ENCODE measurements at places on chromosomes 11 and 22.

DNA sequence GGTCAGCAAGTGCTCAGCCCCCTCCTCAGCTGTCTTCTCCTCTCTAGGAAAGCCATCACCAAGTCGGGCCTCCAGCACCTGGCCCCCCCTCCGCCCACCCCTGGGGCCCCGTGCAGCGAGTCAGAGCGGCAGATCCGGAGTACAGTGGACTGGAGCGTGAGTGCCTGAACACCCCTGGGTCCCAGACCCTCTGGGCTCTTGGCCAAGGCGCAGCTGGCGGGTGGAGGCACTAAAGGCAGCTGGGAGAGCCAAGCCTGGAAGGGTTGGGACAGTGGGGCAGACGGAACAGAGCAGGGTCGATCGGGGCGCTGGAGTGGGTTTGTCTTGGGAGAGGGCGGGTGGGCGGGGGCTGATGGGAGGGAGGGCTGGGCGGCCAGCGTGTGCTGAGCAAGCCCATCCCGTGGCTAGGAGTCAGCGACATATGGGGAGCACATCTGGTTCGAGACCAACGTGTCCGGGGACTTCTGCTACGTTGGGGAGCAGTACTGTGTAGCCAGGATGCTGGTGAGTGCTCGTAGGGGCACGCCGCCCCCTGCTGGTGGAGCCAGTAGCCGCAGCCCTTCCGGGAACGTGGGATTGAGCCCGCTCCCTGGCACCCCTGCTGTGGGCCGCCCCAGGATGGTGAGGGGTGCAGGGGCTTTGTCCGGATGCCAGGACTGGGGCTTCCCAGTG, 14.1 kb upstream of the MDK start:
- DNase-seq: peak; percentile 82

- DNase-seq: no peak
Observed at GRCh38 chr11:116651098-116651736, 121.6 kb downstream of the BUD13 start.

DNA sequence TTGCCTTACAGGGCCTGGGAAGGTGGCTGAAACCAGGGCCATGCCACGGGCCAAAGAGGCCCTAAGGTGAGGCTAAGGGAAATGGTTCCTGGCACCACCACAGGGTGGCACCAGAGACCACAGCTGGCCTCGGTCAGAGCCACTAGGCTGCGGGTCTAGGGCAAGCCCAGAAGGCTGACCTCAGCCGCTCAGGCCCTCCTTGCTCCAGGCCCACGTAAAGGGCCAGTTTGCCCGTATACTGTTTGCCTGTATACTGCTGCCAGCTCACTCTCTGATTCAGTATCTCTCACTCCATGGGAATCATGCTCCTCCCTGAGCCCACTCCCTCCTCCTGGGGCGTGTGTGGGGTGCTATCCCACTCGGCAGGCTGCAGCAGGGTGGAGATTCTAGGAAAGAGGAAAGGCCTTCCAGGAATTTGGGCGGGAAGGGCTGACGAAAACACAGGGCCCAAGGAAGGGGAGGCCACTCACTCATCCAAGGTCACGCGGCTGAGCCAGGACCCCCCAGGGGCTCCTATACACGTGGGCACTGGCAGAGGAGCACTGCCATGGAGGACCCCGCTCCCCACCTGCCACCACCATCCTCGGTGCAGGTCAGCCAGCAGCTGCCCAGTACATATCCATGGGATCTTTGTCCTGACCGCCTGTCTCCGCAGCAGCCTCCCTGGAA, 62.4 kb downstream of the NECTIN1 start:
- DNase-seq: peak; percentile 91

GRCh38 chr11:93054881-93055280, 85.4 kb downstream of the MTNR1B start:
- peak; percentile 29 for DNase-seq

- DNase-seq: no peak
Observed at GRCh38 chr11:10049756-10050155, 244.3 kb downstream of the SBF2 start.

- DNase-seq: no peak
Observed at GRCh38 chr11:26729284-26729683, 7.4 kb upstream of the SLC5A12 start.

DNA sequence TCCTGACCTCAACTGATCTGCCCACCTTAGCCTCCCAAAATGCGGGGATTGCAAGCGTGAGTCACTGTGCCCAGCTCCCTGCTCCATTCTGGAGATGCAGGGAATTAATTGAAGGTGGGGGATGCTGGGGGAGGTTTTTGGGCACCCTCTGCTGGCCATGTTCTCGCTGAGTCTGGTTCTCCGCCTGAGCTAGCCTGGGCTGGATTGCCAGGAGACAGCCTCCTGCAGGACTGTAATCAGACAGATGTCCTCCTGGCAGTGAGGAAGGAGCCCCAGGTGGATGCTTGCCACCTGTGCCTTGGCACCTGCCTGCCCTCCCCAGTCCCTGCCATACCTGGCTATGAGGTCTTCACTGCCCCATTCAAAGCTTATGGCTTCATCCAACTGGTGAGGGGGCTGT, 5.4 kb downstream of the MTFP1 start:
- DNase-seq: no peak

DNA sequence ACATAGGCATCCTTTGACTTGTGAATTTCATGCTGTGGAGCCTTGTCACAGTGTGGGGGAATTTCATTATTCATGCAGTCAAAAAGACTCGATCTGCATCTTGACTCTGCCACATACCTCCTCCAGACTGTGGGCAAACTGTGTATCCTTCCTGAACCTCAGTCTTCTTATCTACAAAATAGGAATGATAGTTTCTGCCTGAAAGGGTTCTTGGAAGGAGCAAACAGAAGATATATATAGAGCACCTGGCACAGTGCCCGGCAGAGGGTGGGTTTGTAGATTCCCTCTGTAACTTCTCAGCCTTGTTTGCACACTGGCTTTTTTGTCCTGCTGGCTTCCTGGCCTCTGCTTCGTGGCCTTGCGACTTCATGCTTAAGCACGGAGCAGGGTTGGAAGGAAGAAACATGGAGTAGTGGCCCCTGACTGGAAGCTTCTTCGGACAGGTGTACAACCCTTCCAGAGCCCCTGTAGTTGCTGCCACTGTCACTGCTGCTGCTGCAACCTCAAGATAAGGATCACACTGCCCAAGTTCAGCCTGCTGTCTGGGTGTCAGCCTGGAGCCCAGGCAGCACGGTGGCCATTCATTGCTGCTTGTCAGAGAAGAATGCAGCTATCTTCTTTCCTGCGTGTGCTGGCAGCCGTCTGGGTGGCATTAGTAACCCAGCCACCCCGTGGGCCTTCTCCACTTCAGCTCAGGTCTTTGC, 106.4 kb downstream of the MICAL2 start:
- DNase-seq: no peak

DNA sequence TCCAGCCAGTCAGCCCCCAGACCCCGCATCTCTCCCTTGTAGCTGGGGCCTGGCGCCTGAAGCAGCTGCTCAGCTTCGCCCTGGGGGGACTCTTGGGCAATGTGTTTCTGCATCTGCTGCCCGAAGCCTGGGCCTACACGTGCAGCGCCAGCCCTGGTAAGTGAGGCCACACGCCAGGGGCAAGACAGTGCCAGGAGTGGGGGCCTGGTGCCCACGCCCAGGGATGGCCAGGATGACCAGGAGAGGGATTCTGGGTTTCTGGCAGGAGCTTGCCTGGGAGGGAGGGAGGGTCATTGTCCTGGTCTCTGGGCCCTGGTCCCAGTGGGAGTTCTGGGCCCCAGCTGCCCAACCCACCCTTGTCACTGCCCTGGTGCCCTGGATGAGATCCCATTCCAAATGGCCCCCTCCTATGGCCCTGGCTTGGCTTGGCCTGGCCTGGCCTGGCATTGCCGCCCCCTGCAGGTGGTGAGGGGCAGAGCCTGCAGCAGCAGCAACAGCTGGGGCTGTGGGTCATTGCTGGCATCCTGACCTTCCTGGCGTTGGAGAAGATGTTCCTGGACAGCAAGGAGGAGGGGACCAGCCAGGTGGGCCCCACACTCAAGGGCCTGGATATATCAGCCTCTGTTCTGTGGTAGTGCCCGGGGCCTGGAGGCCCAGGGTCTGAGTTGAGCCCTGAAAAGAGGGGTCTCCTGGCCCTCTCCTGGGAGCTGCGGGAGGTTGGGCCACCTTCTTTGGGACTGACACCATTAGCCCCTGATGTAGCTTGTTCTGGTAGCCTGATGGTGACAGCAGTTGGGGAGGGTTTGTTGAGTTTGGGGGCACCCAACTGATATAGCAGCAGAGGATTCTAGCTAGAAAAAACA, 3.7 kb downstream of the SLC39A13 start:
- DNase-seq: peak; percentile 32

GRCh38 chr22:41598081-41598480, 8.4 kb upstream of the PMM1 start:
- DNase-seq: no peak

GRCh38 chr11:15725246-15725645, 610.5 kb downstream of the INSC start:
- no peak for DNase-seq

DNA sequence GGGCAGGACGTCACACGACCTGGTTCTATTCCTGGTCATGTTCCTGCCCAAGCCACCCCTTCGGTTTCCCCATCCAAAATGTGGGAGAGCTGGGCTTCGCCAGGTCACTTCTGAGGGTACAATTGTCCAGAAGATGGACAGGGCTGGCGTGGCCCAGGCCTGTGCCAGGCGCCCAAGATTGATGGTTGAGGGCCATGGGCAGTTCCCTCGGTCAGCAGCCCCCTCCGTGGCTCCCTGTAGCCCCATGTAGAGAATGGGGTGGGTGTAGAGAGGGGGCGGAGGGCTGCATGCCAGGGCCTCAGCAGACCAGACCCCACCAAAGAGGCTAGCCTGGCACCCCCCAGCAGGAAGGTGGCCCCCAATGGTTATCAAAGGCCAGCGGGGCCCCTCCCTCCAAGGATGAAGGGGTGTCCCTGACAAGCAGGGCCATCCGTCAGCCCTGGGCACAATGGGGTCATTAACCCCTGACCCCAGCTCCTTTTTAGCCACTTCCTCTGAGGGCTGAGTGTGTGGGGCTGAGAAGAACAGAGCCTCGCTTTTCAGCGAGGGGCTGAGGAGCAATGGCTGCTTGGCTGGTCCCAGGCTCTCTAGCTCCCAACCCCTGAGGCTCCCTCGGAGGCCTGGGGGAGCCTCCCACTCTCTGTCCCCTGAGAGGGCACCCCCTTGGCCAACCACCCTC, 11.0 kb upstream of the PICK1 start:
- DNase-seq: no peak

GRCh38 chr22:35684270-35684700, 33.4 kb upstream of the APOL5 start:
- no peak for DNase-seq

- no peak for DNase-seq
Observed at GRCh38 chr11:16780698-16781550, 42.5 kb downstream of the C11orf58 start.

GRCh38 chr11:68297494-68297811, 14.9 kb upstream of the LRP5 start:
- no peak for DNase-seq

GRCh38 chr22:24550028-24550901, 4.7 kb downstream of the GUCD1 start:
- peak; percentile 54 for DNase-seq

DNA sequence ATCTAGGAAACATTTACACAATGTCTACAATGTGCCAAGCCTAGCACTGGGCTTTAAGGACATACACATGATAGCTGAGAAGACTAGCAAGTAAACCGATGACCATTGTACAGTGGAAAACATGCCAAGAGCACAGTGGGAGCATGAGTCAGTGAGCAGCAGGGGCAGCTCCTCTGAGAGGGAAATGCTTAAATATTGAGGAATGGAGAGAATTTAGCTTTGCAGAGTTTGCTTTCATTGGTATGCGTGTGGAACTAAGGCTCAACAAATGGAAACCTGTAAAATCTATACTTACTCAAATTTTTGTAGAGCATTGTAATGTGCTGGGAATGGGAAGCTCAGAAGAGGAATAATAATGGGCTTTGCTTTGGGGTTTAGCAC, 282.3 kb downstream of the ST3GAL4 start:
- no peak for DNase-seq

GRCh38 chr11:65915821-65916251, 3.0 kb downstream of the C11orf68 start:
- DNase-seq: no peak

GRCh38 chr22:37526376-37526775, 7.2 kb upstream of the CARD10 start:
- no peak for DNase-seq

DNA sequence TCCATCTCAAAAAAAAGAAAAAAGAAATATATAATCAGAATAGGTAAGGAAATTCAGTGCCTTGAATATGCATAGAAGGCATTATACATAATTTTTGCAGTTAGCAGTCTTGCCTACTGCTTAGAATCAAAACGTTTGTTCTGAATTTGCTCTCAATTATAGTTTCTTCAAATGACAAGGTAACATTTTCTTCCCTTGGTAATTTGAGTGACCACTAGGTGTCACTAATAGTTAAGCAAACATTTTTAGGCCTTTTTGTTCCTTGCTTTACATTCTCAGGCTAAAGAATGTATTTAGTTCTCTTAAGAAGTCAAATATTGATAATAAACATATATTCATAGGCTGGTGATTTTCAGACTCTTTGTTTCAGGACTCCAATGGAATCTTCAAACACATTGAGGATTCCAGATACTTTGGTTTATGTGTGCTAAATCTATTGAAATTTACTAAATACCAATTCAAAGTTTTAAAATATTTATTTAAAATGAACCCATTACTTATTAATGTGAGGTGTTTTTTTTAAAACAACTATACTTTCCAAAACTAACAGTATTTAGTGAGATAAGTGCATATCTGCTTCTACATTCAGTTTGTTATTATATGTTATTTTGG, 55.0 kb upstream of the DEPDC7 start:
- peak; percentile 42 for DNase-seq

DNA sequence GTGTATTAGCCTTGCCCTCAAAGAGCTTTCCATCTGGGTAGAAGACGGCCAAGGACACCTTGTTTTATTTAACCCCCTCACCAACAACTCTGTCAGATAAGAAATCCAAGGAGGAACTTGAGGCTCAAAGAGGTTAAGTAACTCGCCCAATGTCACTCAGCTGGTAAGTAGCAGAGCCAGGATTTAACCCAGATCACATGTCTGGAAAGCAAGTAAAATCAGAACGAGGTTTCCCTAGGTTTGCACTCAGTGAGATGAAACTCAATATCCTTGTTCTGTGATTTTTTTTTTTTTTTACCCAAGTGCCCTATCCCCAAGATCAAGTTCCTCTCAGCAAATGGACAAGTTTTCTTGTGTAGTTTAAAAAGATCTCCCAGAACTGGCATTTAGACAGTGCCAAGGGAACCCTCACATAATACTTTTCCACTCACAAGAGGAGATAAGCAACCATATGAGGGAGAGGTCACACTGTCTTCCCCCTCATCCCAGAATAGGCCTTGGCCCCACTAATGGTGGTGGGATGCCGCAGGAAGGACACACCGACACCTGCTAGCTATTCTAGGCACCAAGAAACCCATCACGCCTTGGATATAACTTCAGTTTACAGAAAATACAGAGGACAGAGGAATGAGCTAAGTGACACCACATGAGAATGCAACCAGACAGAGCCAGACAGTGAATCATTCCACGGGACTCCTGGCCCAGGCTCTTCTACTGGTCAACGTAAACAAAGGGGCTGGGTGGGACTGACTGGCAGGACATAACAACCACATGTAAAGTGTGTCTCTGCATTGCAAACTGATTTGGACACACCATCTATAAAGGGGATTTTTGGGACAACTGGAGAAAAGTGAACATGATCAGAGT, 8.6 kb upstream of the ARAP1 start:
- no peak for DNase-seq

GRCh38 chr11:78438298-78438975, 20.8 kb upstream of the GAB2 start:
- peak; percentile 51 for DNase-seq
